ENCODE measurements at places on chromosomes 1 and 21.
A peak's percentile ranks its signal among the peaks of the same experiment; 100 is the strongest.

- DNase-seq = no peak
Observed at GRCh38 chr1:156543066-156543465, 29.3 kb downstream of the IQGAP3 start.

GRCh38 chr1:164901031-164901430, 342.0 kb downstream of the PBX1 start:
- no peak for DNase-seq

DNA sequence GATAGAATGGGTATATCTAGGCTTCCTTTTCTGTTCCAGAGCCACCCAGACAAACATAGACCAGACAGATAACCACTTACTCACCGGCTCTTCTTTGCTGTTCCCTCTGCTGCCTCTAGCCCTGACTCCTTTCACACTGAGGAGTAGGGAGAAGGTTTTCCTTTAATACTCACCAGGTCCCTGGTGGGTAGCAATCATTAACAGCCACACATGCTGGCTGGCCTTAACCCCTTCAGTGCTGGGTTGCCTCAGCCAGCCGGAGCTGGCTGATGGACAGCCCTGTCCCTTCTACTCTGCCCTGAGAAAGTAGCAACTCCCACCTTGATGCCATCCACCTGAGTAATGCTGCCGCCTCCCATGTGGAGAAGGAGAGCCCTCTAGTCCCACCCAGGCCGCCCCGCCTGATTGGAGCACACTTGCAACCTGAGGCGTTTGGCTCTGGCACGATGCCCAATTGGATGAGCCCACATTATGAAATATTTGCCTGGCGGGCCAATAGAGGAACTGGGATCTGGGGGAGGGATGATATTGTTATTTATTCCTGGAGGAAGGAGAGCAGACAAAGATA, 71.6 kb downstream of the PLEKHA6 start:
- DNase-seq = peak; percentile 76

- DNase-seq = no peak
Observed at GRCh38 chr1:46991083-46991923, 32.2 kb upstream of the CYP4X1 start.

DNA sequence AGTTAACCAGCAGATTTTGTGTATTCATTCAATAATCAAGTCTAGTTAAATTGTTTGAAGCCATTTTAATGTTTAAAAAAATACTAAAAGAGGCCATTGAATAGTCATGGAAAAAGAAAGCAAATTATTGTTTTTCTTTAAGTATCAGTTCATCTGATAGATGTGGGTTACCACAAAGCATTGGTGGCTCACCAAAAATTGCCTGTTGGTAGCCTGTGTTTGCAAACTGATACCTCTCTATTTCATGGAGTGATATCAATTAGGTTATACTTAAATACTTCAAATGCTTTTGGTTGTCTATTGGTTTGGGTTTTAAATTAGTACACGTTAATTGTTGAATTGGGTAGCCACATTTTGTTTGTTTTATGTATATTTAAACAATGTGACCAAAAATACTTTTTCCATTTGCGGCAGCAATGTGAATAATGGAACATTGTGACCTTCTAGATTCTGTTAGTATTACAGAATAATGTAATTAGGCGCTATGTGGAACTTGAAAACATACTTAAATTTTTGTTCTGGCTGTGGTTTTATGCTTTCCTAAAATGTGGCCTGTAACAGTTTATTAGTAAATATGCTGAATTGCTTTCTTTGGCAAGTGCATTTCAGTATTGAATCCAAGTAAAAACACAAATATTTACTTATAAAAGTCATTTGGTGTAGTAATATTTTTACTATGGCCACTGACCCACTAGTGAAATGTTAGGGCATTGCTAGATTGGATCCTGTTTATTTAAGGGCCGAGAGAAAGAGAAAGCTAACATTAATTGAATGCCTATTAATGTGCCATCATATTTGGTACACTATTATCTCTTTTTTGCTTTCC, 37.1 kb upstream of the NBL1 start:
- DNase-seq = no peak

DNA sequence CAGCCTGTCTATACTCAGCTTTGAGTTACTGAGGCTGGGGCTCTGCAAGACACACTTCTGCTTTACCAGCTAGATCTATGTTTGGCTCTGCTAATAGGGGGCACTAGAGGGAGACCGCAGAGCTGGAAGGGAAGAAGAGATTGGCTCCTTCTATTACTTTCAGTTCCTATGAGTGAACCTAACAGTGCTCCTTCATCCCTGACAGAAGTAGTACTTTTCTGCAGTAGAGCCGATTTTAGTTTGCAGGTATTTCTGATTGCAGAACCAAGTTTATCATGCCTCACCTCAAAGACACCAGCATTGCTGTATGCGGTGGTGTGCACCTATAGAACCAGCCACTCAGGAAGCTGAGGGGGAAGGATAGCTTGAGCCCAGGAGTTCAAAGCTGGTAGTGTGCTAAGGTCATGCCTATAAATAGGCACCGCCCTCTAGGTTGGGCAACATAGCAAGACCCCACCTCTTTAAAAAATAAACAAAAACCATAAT, 5.7 kb upstream of the ZDHHC18 start:
- DNase-seq = no peak

DNA sequence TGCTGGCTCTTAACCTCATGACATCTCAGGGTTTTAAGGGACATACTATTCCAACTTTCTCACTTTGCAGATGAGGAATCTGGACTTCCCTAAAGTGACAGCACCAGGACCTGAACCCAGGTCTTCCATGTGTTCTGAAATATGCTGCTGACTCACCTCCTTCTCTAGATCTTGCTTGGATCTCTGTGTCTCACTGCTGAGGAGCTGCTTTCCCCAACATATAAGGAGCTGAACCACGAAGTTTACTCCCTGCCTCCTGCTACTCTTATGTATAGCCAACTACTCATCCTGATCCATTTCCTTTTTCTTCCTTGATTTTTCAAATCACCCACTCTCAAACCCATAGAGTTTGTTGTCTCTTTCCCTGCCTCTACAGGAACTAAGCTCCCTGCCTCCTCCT, 38.2 kb downstream of the ALG14 start:
- no peak for DNase-seq

- no peak for DNase-seq
Observed at GRCh38 chr1:37137014-37137413, 102.7 kb upstream of the GRIK3 start.
